ENCODE measurements at places on chromosomes 5 and 9. TPM values are rescaled to one million over a fixed set of nuclear protein-coding genes. Genes with fewer than 3 reads are reported as not detected.

- H3K27me3 ChIP-seq = no peaks in the 10 kb centered on the region
- DNase-seq = peak; percentile 60
- H3K4me3 ChIP-seq = no peak overlapping the region
- peaks cover 29% of the 10 kb centered on the region for H3K4me1 ChIP-seq
These were observed 12.5 kb downstream of the ABL1 start for GRCh38 chr9:130847306-130848217.

DNA sequence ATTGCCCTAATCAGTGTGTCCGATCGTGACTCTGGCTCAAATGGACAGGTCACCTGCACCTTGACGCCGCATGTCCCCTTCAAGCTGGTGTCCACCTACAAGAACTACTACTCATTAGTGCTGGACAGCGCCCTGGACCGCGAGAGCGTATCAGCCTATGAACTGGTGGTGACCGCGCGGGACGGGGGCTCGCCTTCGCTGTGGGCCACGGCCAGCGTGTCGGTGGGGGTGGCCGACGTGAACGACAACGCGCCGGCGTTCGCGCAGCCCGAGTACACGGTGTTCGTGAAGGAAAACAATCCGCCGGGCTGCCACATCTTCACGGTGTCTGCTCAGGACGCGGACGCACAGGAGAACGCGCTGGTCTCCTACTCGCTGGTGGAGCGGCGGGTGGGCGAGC, 1.4 kb downstream of the PCDHA13 start:
- no peak overlapping the region for H3K27ac ChIP-seq
- no peaks in the 10 kb centered on the region for H3K36me3 ChIP-seq
- no peaks in the 10 kb centered on the region for H3K4me1 ChIP-seq
- H3K27me3 ChIP-seq = peaks cover 58% of the 10 kb centered on the region
- no peak overlapping the region for H3K4me3 ChIP-seq

GRCh38 chr9:90325913-90326653, 316.5 kb downstream of the DIRAS2 start:
- no peak overlapping the region for H3K27ac ChIP-seq
- no peaks in the 10 kb centered on the region for H3K36me3 ChIP-seq
- no peak for DNase-seq
- no peaks in the 10 kb centered on the region for H3K4me1 ChIP-seq
- no peaks in the 10 kb centered on the region for H3K27me3 ChIP-seq
- no peak overlapping the region for H3K4me3 ChIP-seq

The CNTNAP3B gene
- total RNA-seq = 10.9 TPM

The SPATA31A3 gene
- not detected for total RNA-seq

Data from left lung (tissue), 14 donors.